ENCODE measurements at places on chromosomes 2 and 18. TPM values are rescaled to one million over a fixed set of nuclear protein-coding genes. Genes with fewer than 3 reads are reported as not detected.

Gene CTNNA2
- total RNA-seq = not detected

Gene UBE2F
- 38.3 TPM for total RNA-seq

Gene ACKR3
- 26.0 TPM for total RNA-seq

Gene L3MBTL4
- total RNA-seq = 10.8 TPM

Gene AQP12A
- not detected for total RNA-seq

Gene TCF23
- not detected for total RNA-seq

Gene CFAP210
- not detected for total RNA-seq

Gene MLPH
- 0.81 TPM for total RNA-seq

Gene MC5R
- not detected for total RNA-seq

Gene FSHR
- total RNA-seq = not detected

Gene MOGAT1
- not detected for total RNA-seq

Gene AP1S3
- 2.3 TPM for total RNA-seq

Gene RTP5
- total RNA-seq = not detected

Gene CASP8
- total RNA-seq = 11.0 TPM

Gene CD226
- 0.32 TPM for total RNA-seq

Gene CHCHD5
- 5.6 TPM for total RNA-seq

Gene CNTNAP5
- total RNA-seq = under 0.01 TPM

Gene LAMA1
- 0.32 TPM for total RNA-seq

Gene PLB1
- under 0.01 TPM for total RNA-seq

Gene CCDC85A
- total RNA-seq = 20.9 TPM

Gene TUBA4B
- total RNA-seq = not detected

Gene LBX2
- total RNA-seq = 1.3 TPM

Gene CNRIP1
- 42.7 TPM for total RNA-seq

Gene TTC39C
- total RNA-seq = 1.1 TPM

Gene HAAO
- not detected for total RNA-seq

Gene CAPG
- 102 TPM for total RNA-seq

Gene REG1B
- total RNA-seq = not detected

Gene MALT1
- total RNA-seq = 27.0 TPM

Gene EVA1A
- total RNA-seq = 74.0 TPM

Gene CTAGE1
- not detected for total RNA-seq

Gene HOXD13
- total RNA-seq = not detected

Gene LINC00305
- not detected for total RNA-seq

Gene ANO7
- 0.32 TPM for total RNA-seq

Gene ATP9B
- total RNA-seq = 36.6 TPM

Gene DGUOK
- total RNA-seq = 22.3 TPM

Gene SERPINE2
- 7.4 TPM for total RNA-seq

Gene XIRP2
- 0.16 TPM for total RNA-seq

Gene RAPGEF4
- total RNA-seq = 11.8 TPM

Gene GPR45
- not detected for total RNA-seq

Gene CAD
- 27.0 TPM for total RNA-seq

Gene OSR1
- under 0.01 TPM for total RNA-seq

Gene CLASP1
- 28.8 TPM for total RNA-seq

Gene ABCB11
- total RNA-seq = under 0.01 TPM

Gene UGT1A7
- not detected for total RNA-seq

Gene ALKAL2
- total RNA-seq = not detected

Gene CAPN14
- total RNA-seq = 0.13 TPM

Gene OBSL1
- 13.9 TPM for total RNA-seq

Gene PSMA8
- not detected for total RNA-seq

Gene AGXT
- total RNA-seq = not detected

Gene MPP4
- 4.7 TPM for total RNA-seq
